Esophagus muscularis mucosa (tissue), 4 donors: ENCODE measurements at places on chromosomes 16 and 17. TPM values are rescaled to one million over a fixed set of nuclear protein-coding genes. Genes with fewer than 3 reads are reported as not detected.

GRCh38 chr17:61366715-61367413 lies 32.8 kb upstream of the TBX2 start:
- DNase-seq = no peak

- DNase-seq = no peak
Measured at GRCh38 chr17:6996256-6997011, 585 bp downstream of the ALOX12 start.

GRCh38 chr17:63116967-63117830 lies 151.2 kb downstream of the TANC2 start:
- DNase-seq = no peak

Gene CTRB1
- total RNA-seq = not detected

DNA sequence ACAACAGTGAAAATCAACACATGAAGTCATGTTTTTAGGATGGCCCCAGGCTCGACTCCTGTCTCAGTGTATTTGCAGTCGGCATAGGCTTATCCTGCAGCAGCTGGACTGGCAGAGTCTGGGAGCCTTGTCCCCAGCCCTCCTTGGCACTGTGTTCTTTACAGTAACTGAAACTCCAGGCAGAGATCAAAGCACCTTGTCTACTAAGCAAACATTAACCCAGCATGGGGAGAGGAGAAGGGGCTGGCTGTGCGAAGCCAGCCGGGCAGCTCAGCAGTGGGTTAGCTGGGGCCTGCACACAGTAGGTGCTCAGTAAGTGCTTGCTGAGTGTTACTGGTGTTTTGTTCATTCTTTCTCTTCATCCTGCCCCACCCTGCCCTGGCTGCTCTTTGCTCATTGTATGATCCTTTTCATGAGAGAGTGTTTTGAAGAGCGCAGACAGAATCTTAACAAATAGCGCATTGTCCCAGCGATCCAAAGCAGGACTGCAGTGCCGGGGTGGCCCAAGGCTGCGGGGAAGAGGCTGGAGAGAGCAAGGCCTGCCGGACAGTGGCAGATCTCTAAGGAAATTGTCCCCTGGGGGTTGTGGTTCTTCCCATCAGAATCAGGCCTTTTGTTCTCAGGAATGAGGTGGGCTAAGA lies 23.5 kb upstream of the ITGB4 start:
- no peak for DNase-seq

- DNase-seq = peak; percentile 74
Measured at GRCh38 chr16:48829336-48830310, 219.6 kb upstream of the N4BP1 start.

Gene PPP1R27
- total RNA-seq = not detected

DNA sequence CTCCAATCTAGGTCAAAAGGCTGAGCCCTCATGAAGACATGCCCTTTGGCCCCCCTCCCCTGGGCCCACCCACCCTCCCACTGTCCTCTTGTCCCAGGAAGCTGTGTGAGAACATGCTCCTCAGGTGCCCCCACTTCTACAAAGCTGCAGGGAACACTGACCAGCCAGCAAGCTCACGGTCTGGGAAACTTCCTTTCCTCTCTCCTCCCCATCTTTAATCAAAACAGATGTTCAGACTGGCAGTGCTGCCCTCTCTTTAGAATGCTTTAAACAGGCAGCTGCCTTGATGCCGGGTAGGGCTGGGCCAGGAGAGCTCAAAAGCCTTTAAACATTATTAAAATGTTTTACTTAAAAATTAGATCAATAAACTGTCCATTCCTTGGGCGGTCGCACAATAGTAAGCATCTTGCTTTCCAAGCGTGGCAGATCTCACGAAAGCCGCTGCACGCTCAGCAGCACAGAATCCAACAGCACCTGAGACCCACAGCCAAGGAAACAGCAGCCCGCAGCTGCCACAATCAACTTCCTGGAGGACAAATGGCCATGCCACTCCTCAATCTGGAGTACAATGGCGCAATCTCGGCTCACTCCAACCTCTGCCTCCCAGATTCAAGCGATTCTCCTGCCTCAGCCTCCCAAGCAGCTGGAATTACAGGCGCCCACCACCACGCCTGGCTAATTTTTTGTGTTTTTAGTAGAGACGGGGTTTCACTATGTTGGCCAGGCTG lies 399.2 kb downstream of the SLC39A11 start:
- DNase-seq = no peak

Gene WNK4
- total RNA-seq = 0.50 TPM
